Dorsolateral prefrontal cortex (tissue), 122 donors: ENCODE measurements at places on chromosomes 7 and 10.
A peak's percentile ranks its signal among the peaks of the same experiment; 100 is the strongest.

DNA sequence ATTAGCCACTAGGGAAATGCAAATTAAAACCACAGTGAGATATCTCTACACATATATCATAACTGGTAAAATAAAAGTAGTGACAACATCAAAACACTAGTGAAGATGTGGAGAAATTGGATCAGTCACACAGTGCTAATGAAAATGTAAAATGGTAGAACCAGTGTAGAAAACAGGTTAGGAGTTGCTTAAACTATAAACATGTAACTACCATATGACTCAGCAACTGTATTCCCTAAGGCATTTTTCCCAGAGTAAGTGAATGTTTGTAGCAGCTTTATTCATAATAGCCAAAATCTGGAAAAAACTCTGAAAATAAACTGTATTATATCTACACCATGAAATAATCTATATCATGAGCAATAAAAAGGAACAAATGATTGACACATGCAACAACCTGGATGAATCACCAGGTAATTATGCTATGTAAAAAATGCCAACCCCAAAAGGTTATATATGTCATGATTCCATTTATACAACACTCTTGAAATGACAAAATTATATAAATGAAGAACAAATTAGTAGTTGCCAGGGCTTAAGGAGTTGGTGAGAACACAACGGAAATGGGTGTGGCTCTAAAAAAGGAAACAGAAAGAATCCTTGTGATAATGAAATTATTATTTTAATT, 22.8 kb downstream of the SLC25A40 start:
- DNase-seq = no peak

DNA sequence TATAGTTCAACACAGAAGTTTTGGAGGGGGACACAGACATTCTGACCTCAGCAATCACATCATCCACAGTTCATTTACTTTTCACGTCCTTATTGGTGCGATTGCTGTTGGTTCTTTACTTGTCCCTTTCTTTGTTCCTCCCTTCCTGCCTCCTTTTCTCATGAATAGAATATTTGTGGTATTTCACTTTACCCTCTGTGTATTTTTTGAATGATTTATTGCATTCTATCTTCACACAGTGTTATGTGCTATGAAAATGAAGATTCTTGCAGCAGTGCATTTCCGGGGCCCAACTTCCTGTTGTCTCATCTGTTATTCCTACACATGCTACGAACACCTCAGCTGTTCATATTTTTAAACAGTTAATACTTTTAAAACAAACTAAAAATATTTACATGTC, 179.6 kb downstream of the ZMYND11 start:
- DNase-seq = no peak

DNA sequence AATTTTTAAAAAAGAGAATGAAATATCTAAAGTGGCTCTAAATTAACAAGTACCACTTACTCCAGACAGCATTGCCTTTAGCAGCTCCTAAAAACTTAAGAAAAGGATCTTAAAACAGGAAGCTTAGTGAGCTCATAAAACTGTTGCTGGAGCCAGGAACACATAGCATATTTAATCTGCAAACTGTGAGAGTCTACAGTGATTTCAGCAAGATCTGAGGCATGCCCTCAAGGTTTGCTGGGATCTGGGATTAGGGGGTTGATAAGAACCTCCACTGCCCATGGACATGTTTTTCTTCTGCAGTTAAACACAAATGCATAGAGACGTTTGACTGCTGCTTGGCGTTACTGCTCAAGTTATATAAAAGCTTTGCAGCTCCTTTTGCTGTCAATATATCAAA, 3.8 kb downstream of the GLI3 start:
- no peak for DNase-seq

- DNase-seq = no peak
Observed at GRCh38 chr10:127836966-127837365, 55.8 kb downstream of the CLRN3 start.

GRCh38 chr10:62382831-62383230, 8.7 kb downstream of the ZNF365 start:
- no peak for DNase-seq

GRCh38 chr10:86759073-86759672, 2.8 kb downstream of the BMPR1A start:
- no peak for DNase-seq

DNA sequence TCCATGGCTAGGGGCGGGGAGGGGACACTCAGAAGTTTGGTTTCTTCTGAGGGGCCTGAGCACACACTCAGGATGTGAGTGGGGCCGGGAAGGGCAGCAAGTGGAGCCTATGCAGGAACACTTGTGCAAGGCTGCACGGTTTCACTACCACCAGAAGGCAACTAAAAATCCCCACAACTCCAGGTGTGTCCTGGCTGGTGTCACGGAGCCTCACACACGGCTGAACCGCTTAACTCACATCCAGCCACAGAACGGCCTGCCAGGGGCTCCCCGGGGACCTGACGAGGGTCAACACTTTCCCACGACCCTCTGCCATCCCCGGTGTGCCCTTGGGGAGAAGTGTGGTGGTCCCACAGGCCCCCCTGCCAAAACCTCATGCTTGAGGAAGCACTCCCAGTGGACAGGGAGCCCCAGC, 173.9 kb downstream of the ELFN1 start:
- no peak for DNase-seq

GRCh38 chr7:131688738-131689661, 132.6 kb upstream of the PODXL start:
- DNase-seq = peak; percentile 69

DNA sequence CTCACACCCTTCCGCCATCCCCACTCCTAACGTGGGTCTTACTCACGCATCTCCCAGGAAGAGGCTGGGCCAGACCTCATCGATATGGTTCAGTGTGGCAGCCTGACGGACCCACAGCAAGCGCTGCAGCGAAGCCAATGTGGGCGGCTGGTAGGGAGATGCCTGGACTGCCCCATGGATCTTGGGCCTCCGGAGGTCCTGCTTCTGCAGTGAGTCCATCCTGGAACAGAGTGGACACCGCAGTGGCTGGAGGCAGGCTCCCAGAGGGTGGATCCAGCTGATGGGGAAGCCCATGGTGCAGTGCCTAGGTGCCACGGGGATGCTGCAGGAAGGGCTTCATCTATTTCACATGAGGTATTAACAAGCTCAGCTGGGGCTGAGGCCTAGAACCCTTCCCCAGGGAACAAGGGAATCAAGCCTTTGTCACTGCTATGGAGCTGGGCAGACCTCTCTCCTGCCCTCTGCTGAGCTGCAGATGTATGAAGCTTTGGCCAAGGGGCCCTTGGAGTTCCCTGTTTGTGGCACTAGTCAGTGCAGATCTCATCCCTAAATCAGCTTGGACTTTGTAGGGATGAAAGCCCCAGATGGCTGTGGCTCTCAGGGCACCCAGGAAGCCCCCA, 13.7 kb upstream of the SAMD8 start:
- DNase-seq = no peak

- peak; percentile 26 for DNase-seq
Observed at GRCh38 chr7:70571961-70572360, 560.0 kb upstream of the GALNT17 start.
